Suppressor macrophage (primary cell): ENCODE measurements at places on chromosomes 3 and 15.
A peak's percentile ranks its signal among the peaks of the same experiment; 100 is the strongest.

DNA sequence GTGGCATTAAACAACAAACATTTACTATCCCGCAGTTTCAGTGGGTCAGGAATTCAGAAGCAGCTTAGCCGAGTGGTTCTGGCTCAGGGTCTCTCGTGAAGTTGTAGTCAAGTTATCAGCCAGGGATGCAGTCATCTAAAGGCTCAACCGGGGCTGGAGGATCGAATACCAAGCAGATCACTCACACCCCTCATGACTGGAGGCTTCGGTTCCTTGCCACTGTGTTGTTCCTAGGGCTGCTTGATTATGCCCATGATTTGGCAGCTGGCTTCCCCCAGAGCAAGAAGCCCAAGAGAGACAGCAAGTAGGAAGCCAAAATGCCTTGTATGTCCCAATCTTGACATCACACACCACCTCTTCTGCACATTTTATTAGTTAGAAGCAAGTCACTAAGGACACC, 33.9 kb upstream of the CDCP1 start:
- no peak for DNase-seq

- DNase-seq: peak; percentile 51
Observed at GRCh38 chr3:119305286-119305685, 11.1 kb downstream of the ARHGAP31 start.

GRCh38 chr15:48178648-48178931, 495 bp upstream of the MYEF2 start:
- DNase-seq: no peak

DNA sequence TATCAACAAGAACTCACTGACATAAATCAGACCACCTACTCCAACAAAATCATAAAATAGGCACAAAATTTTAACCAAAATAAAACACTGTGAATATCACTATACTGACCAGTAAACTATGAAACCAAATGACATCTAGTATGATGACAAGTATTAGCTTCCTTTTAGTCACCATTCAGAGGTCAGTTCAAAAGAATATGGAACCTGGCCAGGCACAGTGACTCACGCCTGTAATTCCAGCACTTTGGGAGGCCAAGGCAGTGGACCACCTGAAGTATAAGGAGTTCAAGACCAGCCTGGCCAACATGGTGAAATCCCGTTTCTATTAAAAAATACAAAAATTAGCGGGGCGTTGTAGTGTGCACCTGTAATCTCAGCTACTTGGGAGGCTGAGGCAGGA, 65.8 kb downstream of the SMARCC1 start:
- DNase-seq: no peak
